ENCODE measurements at places on chromosomes 13 and 19.

DNA sequence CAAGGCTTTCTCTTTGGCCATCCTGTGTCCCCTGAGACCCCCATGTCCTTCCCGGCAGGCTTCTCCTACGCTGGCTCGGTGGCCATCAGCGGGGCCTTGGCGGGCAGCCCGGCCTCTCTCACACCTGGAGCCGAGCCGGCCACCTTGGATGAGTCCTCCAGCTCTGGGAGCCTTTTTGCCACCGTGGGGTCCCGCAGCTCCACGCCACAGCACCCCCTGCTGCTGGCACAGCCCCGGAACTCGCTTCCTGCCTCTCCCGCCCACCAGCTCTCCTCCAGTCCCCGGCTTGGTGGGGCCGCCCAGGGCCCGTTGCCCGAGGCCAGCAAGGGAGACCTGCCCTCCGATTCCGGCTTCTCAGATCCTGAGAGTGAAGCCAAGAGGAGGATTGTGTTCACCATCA lies 14.2 kb downstream of the PLEKHJ1 start:
- DNase-seq, result no peak

DNA sequence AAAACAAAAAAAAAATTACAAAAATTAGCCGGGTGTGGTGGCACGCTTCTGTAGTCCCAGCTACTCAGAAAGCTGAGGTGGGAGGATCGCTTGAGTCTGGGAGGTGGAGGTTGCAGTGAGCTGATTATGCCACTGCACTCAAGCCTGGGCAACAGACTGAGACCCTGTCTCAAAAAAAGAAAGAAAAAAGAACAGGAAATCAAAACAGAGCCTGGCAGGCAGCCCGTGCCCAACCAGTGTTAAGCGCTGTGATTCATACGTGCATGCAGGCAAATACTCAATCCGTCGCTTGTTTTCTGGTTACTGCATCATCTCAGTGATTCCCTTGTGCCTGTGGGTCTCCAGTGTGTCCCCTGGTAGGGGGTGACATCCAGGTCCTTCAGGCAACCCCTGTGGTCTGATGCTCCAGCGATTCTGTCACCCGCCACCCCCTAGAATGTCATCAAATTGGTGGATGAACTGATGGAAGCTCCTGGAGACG lies 18.1 kb downstream of the DDX39A start:
- no peak for DNase-seq

GRCh38 chr19:28377077-28377476 lies 835.9 kb downstream of the UQCRFS1 start:
- DNase-seq, result peak; percentile 19

DNA sequence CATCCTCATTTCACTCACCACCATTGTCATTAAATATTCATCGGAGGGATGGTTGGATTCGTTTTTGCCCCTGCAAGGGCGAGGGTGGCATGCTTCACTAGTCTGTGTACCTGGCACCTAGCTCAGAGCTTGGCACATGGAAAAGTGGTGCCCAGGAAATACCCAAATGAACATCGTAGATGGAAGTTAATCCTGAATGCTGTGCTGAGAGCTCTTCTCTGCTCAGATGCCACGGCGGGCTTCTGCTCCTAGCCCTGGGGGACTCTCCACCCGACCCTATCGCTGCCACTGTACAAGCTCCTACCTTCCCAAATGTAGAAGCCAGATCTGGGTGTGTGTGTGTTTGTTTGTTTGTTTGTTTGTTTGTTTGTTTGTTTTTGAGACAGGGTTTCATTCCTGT lies 113.0 kb upstream of the ZNF507 start:
- DNase-seq, result no peak

DNA sequence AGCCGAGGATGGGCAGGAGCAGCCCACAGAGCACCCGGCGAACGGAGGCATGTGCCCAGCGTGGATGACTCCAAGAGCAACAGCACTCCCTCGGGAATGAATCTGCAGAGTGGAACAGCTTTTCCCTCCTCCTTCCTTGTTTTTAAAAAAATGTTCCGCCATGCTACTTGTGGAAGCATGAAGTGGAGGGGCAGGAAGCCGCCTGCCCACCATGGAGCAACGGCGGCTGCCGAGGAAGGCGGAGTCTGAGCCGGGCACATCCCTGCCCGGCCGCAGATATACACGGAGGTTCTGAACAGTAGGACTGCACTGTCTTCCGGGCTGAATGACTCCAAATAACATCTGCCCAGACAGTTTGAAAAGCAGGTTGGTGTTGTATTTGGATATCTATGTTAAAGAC lies 65.2 kb downstream of the SOX1 start:
- DNase-seq, result no peak

DNA sequence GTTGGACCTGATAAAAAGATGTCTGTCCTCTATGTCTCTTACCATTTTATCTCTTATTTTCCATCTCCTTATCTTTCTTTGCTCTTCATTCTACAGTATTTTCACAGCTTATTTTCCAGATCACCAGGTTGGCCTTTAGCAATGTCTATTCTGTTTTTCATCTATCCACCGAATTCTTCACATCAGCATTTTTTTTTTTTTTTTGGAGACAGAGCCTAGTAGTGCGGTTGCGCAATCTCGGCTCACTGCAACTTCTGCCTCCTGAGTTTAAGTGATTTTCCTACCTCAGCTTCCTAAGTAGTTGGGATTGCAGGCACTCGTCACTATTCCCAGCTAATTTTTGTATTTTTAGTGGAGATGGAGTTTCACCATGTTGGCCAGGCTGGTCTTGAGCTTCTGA lies 49.0 kb downstream of the DNAJC15 start:
- peak; percentile 40 for DNase-seq

DNA sequence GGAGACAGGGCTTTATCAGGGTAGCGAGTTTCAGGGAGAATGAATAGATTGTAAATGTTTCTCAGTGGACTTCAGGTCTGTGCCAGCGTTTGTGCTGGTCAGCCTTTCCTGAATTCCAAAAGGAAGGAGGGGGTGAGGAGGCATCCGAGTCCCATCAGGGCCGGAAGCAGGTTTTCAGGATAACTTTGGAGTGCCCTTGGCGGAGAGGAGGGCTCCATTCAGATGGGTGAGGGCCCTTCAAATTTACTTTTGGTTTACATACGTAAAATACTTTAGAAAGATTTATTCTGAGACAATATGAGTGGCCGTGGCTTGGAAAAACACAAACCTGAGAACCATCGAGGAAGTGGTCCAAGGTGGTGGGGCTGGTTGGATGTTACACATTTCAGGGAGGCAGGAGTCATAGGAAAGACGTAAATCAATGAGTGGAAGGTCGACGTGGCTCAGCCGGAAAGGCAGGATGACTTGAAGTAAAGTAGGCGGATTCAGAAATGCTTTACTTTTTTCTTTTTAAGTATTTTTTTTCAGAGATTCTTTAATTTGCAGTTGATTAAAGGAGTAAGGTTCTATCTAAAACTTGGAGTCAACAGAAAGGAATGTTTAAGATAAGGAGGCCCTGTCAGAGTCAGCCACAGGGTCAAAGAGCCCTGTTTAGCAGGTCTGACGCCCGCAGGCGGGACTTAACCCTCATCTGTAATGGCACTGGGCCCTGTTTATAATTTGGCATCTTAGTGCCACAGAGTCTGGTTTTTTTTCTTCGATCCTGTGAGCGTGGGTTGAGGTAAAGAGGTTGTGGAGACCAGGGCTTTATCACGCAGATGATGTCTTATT lies 32.8 kb downstream of the ATP11A start:
- DNase-seq, result peak; percentile 87

GRCh38 chr13:110576736-110577476 lies 15.4 kb upstream of the RAB20 start:
- DNase-seq, result no peak

GRCh38 chr19:20660473-20661140 lies 764 bp downstream of the ZNF626 start:
- peak; percentile 8 for DNase-seq

DNA sequence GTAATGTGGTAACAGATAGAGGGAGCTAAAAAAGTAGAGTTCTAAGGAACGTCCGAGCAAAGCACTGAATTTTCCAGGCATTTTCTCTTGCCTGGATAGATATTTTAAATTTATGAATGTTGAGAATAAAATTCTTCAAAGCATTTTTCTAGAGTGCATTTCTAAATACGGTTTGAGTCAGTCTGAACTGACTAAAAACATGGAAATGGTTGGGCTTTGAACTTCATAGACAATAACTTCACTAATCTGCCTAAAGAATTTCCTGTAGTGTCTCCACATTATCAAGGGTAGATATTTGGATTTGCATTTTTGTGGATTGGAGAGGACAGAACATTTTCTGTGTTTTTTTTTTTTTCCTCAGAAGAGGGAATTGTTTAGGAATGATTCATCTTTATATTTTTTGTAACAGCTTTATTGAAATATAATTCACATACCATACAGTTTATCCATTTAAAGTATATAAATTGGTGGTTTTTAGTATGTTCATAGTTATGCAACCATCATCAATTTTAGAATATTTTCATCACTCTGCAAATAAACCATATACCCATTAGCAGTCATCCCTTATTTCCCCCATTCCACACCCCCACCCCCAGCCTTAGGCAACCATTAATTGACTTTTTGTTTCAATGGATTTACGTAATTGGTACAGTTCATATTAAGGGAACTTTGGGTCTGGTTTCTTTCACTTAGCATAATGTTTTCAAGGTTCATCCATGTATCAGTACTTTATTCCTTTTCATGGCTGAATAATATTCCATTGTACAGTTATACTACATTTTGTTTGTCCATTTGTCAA lies 20.7 kb downstream of the GARRE1 start:
- DNase-seq, result no peak

DNA sequence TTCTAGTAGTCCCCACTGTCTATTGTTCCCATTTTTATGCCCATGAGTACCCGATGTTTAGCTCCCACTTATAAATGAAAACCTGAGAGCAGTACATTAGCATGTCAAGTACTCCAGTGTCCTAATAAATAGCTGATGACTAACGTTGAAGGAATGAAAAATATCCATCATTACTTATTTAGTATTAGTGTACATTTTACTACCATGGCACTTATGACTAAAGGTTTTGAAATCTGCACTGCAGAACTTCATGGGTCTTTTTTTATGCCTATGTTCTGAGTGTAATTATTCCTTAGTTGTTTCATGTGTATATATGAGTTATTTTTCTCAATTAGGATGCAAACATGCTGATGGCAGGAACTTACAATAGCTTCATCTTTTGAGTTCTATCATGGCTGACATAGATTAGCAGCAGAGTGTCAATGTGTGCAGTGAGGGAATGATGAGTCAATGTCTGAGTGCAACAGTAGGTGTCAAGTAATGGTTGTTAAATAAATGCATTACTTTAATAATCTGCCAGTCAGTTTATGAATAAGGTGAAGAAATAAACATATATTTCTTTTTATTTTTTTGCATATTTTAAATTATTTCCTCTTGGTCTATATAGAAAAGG lies 188.4 kb downstream of the ITGBL1 start:
- no peak for DNase-seq

DNA sequence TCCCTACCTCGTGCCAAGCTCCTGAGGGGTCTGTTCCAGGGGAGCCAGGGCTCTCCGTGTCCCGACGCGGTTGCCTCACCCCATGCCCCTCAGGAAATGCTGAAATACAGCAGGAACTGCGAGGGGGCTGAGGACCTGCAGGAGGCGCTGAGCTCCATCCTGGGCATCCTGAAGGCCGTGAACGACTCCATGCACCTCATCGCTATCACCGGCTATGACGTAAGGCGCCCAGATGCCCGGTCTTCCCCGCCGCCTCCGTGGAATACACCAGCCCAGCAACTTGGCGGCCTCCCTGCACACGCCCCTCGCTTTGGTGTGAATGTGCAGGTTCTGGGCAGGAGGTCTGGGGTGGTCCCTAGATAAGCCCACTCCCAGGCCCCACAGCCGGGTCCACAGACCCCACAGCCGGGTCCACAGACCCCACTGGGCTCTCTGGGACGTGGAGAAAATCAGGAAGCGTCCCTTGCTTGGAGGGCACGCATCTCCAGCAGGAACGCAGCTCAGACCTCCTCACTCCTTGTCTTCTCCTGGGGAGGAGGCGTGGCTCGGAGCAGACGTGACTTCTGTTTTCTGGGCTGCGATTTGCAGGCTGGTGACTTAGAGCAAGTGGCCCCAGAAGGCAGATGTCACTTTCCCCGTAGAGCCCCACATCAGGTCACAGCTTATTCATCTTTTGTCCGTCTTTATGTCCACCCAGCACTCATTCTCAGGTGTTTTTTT lies 19.4 kb upstream of the F7 start:
- DNase-seq, result no peak

DNA sequence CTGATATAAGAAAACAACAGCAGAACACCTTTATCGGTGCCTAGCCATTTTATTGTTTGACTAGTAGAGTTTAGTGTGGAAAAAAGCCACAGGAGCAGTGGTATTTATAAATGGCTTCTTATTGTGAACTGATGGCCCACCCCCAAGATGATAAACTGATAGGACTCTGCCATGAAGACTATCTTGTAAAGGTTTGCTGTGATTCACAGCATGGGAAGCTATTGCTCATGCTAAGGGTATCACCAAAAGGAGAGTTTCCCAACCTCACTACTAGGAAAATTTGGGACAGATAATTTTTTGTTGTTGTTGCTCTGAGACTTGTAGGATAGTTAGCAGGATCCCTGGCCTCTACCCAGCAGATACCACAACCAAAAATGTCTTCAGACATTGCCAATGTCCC lies 12.0 kb upstream of the SLC7A1 start:
- DNase-seq, result no peak

- DNase-seq, result no peak
Observed at GRCh38 chr19:1851654-1852580, 3.6 kb upstream of the REXO1 start.

DNA sequence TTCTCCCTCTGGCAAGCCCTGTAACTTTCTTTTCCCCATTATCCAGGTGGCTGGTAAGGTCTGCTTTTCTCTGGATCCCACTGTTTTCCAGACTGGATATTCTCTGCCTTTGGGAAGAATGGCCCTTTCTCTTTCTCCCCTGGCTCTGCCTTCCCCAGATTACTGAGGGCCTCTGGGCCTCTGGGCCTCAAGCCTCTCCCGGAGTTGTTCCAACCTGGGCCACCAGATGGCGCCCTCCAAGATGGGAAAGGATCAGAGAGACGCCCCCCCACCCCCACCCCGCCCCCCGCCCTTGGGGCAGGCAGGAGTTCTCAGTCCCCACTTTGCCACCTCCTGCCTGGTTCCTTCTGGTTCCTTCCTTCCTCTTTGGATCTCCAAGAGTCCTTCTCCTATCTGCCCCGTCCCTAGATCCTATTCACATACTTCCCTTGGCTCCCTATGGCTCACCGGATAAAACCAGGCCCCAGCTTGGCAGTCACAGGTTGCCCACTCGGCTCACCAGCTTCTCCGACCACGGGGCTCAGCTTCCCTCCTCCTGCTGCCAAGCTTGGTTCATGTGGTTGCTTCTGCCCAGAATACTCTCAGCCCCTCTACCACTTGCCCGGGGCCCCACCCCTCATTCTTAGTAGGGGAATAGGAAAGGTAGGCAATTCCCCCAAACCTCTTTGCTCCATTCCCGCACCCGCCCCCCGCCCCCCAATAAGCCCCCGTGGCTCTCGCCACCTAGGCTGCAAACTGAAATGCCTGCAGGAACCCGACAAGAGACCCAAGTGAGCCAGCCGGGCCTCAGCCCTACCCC lies 13.1 kb downstream of the EPS8L1 start:
- peak; percentile 85 for DNase-seq
